ENCODE measurements at places on chromosomes 12 and 14.
A peak's percentile ranks its signal among the peaks of the same experiment; 100 is the strongest.

- no peak for DNase-seq
These were observed 8.0 kb upstream of the RNU6-8 start for GRCh38 chr14:32211068-32211404.

DNA sequence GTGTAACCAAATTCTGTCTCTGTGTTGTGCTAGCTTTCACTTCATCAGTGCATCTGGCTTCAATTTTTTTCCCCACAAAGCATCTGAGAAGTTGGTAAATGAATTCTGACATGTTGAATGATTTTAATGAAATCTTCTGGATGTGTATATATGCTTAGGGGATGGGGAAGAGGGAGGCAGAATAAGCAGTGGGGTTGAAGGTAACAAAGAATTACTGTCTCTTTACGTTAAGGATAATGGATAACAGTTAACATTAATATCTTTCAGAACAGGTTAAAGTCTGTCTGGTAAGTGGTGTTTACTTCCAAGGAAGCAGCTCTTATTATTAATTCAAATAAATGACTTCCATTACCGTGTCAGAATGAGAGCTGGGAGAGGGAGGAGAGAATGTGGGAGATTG lies 261.7 kb downstream of the ERC1 start:
- no peak for DNase-seq

GRCh38 chr12:57522887-57523705 lies 472 bp downstream of the MBD6 start:
- DNase-seq, result peak; percentile 39

DNA sequence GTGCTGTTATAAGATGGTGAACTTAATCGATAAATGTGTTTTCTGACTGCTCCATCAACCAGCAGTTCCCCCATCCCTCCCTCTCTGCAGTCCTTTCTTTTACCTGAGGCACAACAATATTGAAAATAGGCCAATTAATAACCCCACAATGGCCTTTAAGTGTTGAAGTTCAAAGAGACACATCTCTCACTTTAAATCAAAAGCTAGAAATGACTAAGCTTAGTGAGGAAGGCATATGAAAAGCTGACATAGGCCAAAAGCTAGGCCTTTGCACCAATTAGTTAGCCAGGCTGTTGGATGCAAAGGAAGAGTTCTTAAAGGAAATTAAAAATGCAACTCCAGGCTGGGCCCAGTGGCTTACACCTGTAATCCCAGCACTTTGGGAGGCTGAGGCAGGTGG lies 43.7 kb downstream of the SAV1 start:
- no peak for DNase-seq

DNA sequence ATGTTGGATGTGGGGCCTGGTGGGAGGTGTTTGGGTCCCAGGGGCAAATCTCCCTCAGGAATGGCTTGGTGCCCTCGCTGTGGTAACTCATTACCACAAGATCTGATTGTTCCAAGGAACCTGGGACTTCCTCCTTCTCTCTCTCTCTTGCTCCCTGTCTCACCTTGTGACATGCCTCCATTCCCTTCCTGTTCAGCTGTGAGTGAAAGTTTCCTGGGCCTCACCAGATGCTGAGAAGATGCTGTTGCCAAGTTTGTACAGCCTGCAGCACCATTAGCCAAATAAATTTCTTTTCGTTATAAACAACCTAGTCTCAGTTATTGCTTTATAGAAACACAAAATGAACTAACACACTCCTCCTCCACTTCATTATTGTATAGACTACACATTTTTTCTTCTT lies 759.8 kb upstream of the MDGA2 start:
- no peak for DNase-seq

GRCh38 chr14:88616697-88617096 lies 53.9 kb downstream of the ZC3H14 start:
- DNase-seq, result no peak

DNA sequence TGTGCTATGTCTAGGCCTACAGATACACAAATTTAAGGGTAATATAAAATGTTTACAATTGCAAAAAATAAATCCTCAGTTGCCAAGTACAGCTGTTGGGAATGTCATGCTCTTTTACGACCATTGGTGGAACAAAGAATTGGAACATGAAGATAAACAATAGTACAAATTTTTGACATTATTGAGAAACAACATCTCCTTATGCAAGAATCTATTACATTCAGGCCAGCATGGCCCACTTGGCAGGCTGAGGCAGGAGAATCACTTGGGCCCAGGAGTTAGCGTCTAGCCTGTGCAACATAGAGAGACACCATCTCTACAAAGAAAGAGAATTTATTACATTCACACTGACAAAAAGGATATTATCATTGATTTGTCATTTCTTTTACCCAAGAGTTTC lies 135.9 kb upstream of the NTF3 start:
- no peak for DNase-seq

DNA sequence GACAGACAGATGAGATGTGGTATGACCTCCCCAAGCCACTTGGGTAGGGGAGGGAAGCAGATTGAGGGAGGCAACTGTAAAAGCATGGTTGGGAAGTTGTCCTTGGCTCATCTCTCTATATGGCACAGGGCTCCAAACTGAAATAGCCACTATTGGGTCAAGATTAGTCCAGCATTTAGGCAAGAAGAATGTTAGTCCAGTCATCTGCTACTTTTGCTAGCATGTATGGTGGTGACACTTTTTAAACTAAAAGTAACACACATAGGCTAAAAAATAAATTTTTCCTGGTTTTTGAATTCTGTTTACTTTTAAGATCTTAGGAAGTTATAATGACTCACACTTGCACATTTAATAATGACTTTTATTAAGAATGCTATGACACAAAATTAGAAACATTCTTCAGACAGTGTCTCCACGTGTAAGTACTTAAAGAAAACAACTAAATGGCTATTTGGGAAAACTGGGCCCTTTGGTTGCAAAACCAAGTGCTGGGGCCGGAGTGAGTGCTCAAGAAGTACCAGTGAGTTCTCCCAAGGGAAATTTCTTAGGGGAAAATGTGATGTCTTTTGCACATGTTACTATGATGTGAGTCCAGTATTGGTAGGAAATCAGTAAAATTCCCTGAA lies 179.1 kb upstream of the HIF1A start:
- no peak for DNase-seq

- no peak for DNase-seq
These were observed 703.1 kb upstream of the MDGA2 start for GRCh38 chr14:48378541-48378940.

DNA sequence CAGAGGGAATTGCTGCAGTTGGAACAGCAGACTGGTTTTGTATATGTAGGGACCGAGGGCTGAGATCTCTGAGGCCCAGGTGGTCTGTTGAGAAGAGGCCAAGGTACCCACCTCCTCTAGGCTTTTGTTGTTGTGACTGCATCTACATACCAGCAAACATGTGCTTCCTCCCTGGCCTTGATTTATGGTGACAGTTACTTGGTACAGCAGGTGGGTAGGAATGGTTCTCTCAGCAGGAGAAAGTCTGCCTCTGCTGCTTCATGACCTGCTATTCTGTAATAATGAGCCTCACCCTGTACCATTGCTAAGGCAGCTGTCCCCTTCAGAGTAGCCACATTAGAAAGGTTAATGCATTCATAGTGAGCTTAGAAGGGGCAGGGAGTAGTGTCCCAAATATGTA lies 196.7 kb upstream of the PELI2 start:
- DNase-seq, result no peak

GRCh38 chr12:92593734-92594402 lies 108.9 kb upstream of the PLEKHG7 start:
- peak; percentile 95 for DNase-seq

GRCh38 chr12:119661882-119662281 lies 6.1 kb upstream of the PRKAB1 start:
- DNase-seq, result no peak

DNA sequence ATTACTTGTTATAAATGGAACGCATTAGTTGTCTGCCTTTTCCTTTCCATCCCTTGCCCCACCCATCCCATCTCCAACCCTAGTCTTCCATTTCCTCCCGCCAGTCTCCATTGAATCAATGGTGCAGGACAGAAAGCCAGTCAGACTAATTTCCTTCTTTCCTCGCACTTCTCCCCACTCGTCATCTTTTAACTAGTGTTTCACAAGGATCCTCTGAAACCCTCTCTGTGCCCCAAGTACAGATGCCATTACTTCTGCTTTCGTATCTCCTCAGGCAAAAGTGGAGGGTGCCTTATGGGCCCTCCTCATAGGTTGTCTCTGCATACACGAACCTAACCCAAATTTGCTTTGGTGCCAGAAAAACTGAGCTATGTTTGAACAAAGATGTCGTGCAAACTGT lies 4.2 kb downstream of the DAZAP2 start:
- DNase-seq, result peak; percentile 95

GRCh38 chr12:104555648-104556047 lies 98.9 kb downstream of the CHST11 start:
- no peak for DNase-seq

GRCh38 chr14:25048170-25049016 lies 1.6 kb downstream of the STXBP6 start:
- peak; percentile 45 for DNase-seq

GRCh38 chr12:47863985-47864384 lies 40.8 kb downstream of the VDR start:
- no peak for DNase-seq

GRCh38 chr14:47422191-47422590 lies 253.2 kb downstream of the MDGA2 start:
- no peak for DNase-seq

- DNase-seq, result no peak
These were observed 108.7 kb downstream of the BTG1 start for GRCh38 chr12:92036771-92037453.

GRCh38 chr12:10214895-10215267 lies 2.2 kb downstream of the GABARAPL1 start:
- no peak for DNase-seq

GRCh38 chr12:121538699-121539061 lies 42.1 kb downstream of the KDM2B start:
- peak; percentile 18 for DNase-seq

DNA sequence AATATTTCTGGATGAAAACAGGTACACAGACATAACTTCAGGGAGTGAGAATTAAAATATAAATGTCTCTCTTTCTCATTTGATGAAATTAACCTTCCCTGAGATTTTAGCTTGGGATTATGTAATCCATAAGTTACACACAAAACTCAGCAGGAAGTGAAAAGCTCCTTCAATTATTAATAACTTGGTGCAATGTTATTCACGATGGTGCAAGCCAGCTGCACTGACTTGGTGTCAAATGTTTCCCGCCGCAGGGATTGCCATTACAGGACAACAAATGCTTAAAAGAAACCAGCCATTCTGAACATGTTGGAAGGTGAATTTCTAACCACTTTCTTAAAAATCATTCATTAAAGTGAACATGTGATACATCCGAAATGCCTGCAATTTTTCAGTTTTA lies 250.4 kb downstream of the FOXN3 start:
- DNase-seq, result no peak

DNA sequence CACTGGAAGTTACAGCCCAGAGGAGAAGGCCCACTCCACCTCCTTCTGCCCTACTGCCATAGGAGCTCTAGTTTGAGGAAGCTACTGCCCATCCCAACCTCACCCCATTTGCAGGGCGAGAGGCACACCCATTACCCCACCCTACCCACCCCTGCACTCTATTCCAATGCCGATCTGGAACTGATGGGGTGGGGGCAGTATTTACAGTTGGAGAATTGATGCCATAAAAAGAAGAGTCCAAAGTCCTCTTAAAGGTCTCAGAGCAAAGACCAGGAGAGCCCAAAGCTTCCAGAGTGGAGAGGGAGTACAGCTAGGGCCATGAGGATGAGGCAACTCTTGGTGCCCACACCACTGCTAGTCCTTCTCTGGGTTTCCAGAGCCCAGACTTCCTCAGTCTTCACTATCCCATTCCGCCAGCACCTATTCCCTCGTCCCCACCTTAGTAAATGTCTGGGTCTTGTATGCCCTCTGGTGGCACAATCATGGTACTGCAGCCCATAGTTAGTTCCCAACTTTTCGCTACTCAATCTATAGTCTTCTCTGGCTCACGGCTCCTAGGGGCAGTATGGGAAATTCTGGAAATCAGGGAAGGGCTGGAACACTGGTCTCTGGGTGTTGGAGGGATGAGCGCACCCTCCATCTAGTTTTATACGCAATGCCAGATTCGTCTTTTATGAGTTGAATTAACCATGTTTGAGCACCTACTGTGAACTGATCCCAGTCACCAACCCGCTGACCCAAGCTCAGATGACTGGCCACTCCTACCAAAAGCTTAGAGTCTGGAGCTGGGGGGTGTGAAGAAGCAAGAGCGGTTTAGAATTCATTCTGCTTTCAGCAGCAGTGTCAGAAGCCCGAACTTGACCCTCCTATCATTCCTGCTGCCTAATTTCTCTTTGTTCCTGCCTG lies 6.9 kb upstream of the ADCY6 start:
- DNase-seq, result peak; percentile 51

- DNase-seq, result peak; percentile 64
These were observed 1.6 kb downstream of the CMKLR1 start for GRCh38 chr12:108337235-108338223.

- DNase-seq, result no peak
These were observed 18.7 kb downstream of the SETD1B start for GRCh38 chr12:121822393-121823100.

- DNase-seq, result no peak
These were observed 1.5 kb upstream of the GALNT6 start for GRCh38 chr12:51392556-51393237.

- DNase-seq, result no peak
These were observed 107.3 kb downstream of the CRADD start for GRCh38 chr12:93784339-93785086.

GRCh38 chr12:46265102-46265501 lies 3.7 kb downstream of the SLC38A1 start:
- no peak for DNase-seq

- no peak for DNase-seq
These were observed 209.1 kb downstream of the PAX9 start for GRCh38 chr14:36870776-36871175.

GRCh38 chr14:105351920-105352851 lies 37.6 kb downstream of the PACS2 start:
- peak; percentile 74 for DNase-seq

GRCh38 chr12:122072031-122072970 lies 6.3 kb upstream of the MLXIP start:
- no peak for DNase-seq

GRCh38 chr12:130764475-130765185 lies 48.5 kb upstream of the RIMBP2 start:
- no peak for DNase-seq

DNA sequence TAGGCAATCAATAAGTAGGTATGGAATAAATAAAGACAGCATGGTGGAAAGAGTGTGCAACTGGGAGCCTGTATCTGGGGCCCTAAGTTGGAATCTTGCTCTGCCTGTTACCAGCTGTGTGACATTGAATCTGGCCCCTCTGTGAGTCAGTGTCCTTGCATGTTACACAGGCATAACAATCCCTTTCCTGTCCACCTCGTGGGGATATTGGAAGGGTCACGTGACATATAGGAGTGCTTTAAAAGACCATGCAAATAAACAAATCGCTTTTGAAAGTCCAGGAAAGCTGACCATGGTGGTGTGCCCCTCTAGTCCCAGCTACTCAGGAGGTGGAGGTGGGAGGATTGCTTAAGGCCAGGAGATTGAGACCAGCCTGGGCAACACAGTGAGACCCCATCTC lies 51.1 kb upstream of the VRK1 start:
- DNase-seq, result no peak

All from MV-4-11 (cell line).